ENCODE measurements at places on chromosomes 1 and 21. TPM values are rescaled to one million over a fixed set of nuclear protein-coding genes. Genes with fewer than 3 reads are reported as not detected.
A peak's percentile ranks its signal among the peaks of the same experiment; 100 is the strongest.

GRCh38 chr1:116414364-116414763 is 41.3 kb downstream of the ATP1A1 start:
- no peak for DNase-seq

DNA sequence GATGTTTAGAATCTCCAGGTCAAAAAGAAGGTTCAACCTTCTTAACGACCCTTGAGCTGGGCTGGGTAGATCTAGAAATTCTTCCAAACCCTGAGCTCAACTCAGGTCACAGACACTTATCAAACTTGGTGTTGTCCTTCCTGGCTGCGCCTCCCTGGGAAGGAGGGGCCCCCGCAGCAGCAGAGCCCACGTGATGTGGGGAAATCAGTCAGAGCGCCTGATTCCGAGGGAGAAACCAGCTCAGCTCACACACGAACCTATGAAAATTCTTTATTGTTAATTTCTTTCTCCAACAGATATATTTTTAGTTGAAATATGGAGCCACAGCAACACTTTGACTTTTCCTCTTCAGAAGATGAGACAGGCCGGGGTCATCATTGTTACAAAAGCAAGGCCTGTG is 24.3 kb upstream of the CLSTN1 start:
- no peak for DNase-seq

DNA sequence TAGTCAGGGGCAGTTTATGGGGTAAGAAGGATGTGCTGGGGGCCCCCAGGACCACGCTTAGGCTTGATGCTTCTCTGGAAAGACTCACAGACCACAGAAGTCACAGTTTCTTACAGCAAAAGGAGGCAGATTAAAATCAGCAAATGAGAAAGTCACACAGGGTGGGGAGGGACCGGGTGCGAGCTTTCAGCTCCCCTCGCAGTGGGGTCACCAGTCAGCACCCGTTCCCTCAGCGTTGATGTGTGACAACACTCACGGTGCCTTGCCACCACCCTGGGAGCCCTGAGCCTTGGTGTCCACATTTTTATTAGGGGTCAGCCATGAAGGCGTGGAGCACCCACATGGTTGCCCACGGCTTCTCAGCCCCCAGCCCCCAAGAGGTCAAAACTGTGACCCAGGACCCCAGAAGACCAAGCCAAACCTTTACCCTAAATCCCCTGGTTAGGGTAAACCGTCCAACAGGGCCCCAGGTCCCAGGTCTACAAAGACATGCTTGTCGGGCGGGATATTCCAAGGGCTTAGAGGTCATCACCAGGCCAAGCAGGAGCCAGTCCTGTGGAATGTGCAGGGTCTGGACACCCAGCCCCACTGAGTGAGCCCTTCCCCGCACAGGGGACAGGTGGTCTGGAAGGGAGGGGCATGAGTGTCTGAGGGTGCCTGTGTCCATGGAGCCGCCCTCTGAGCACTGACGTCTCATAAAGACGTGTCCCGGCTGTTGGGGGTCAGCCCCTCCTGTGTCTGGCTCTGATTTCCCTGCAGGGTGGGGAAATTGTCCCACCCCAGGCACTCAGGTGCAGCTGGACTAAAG is 64.5 kb upstream of the ABCG1 start:
- peak; percentile 33 for DNase-seq

DNA sequence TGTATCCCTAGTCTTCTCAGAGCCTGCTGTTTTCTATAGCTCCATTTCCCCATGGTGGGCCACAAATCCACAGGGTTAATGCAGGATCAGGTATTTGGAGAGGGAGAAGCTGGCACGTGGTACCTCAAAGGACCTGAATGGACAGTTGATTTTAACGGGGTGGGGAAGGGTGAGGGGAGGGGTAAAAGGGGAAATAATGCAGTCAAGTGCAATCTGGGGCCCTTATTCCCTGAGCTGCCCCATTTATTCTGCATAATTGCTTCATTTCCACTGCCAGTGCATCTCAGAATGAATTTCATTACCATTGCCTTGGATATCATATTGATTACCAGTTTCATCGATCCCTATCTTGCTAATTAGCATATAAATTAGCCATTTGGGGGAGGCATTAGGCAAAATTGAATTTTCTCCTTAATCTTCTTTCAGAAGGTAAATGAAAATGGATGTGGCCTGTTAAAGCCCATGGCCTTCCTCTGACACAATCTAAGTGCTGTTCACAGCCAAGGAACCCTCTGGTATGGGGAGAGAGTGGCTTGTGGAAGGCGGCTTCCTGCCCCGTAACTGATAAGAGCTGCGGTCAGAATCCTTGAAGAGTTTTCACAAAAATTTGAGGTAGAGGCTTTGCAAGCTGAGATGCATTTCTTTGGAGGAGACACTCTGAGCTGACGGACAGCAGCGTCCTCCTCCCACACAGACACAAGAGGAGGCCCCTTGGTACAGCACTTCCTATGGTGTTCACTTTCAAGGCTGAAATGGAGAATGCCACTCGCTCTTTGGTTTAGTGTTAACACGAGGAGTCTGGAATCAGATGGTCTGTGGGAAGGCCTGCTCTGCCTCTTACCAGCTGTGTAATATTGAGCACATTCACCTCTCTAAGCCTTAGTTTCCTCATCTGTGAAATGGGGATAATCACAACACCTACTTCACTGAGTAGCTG is 34.4 kb downstream of the PHC2 start:
- no peak for DNase-seq

IRF6 gene
- total RNA-seq, result 34.0 TPM

ALDH9A1 gene
- total RNA-seq, result 61.3 TPM

SLAMF9 gene
- not detected for total RNA-seq

DNA sequence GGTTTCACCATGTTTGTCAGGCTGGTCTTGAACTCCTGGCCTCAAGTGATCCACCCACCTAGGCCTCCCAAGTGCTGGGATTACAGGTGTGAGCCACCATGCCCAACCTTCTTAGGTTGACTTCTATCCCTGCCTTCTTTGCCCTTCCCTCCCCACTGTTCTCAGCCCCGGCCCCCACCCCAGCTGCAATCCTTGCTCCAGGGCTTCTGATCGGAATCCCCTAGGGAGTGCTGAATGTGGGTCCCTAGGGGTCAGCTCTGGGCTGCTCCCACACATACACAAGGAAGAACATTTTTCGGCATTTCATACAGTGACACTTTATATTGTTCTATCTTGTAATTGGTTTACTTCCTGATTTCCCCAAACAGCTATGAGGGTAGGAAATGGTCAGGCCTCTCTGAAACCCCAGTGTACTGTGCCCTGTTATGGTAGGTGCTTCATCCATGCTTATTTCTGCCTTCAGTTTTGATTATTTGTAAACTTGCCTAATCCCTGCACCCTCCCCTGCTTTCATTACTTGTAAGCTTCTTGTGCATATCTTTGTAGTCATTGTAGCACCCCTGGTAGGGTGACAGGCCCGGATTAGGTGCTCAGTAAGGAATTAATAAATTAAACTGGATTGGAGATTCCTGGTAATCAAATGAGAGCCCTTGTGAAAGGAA is 5.8 kb upstream of the SRP9 start:
- DNase-seq, result no peak

DNA sequence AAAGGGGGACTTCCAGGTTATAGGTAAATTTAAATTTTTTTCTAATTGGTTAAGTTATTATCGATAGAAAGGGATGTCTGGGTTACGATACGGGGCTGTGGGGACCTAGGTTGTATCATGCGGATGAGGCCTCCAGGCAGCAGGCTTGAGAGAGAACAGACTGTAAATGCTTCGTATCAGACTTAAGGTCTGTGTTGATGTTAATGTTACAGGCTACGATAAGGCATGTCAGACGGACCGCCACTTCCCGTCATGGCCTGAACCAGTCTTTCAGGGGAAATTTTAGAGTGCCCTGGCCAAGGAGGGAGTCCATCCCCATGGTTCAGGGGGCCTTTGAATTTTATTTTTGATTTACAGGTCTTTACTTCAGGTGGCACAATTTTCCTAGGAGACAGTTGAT is 16.7 kb downstream of the ABCG1 start:
- DNase-seq, result no peak

GRCh38 chr1:38208716-38209632 is 162.4 kb upstream of the POU3F1 start:
- DNase-seq, result no peak

GRCh38 chr1:29639741-29640427 is 403.6 kb downstream of the PTPRU start:
- DNase-seq, result no peak

DNA sequence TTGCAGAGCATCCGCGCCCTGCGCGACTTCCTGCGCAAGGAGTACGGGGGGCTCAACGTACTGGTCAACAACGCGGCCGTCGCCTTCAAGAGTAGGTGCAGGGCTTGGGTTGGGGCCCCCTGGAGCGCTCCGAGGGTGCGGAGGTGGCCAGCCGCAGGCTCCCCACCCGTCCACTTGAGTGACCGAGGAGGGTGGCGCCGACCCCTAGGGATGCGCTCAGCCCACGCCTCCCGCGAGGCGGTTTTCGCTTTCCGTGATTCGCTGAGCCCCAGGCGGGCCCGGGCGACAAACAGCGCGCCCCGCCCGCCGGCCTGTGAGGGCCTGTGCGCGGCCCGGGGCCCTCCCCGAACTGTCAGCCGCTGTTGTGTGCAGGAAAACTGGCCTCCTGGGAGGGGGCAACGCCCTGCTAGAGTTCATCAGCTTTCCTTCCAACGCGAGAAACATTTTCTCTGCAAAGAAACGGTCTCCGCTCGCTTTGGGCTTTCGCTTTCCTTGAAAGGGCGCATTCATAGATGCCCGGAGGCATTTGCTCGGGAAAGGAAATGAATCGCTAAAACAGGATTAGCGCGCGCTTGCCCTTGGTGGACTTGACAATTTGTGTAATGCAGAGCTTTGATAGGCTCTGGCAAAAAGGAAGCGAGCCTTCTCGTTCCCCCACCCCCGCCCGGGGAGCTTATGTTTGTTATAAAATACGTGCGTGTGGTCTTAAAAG is 668 bp downstream of the CBR3 start:
- peak; percentile 79 for DNase-seq

- no peak for DNase-seq
Measured at GRCh38 chr21:28937737-28938136, 54.9 kb downstream of the LTN1 start.

GRCh38 chr1:151993084-151993733 is 450 bp downstream of the S100A10 start:
- DNase-seq, result no peak

DNA sequence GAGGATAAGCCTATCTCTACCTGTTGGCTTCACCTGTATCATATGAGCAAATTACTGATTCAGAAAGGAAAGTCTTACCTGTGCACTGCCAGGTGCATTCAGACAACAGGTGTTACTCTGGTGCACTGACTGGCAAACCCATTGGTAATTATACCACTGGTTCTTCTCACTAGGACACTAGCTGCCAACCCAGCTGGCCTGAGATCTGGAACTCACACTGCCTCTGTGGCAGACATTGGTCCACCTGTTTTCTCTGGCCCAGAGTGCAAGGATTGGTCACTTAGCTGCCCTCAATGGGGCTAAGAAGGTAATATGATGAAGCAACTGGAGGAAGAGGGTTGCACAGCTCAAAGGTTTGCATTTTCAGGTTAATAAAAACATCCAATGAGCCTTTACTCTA is 140.2 kb upstream of the DNAH14 start:
- no peak for DNase-seq

GRCh38 chr1:166972193-166972592 is 3.1 kb downstream of the ILDR2 start:
- DNase-seq, result no peak

- no peak for DNase-seq
Measured at GRCh38 chr1:15062479-15063099, 91.0 kb upstream of the TMEM51 start.

TRAF3IP3 gene
- total RNA-seq, result 1.00 TPM

GRCh38 chr1:48741380-48741779 is 35.3 kb downstream of the BEND5 start:
- no peak for DNase-seq

- DNase-seq, result no peak
Measured at GRCh38 chr1:240242601-240243144, 151.0 kb downstream of the FMN2 start.

DNA sequence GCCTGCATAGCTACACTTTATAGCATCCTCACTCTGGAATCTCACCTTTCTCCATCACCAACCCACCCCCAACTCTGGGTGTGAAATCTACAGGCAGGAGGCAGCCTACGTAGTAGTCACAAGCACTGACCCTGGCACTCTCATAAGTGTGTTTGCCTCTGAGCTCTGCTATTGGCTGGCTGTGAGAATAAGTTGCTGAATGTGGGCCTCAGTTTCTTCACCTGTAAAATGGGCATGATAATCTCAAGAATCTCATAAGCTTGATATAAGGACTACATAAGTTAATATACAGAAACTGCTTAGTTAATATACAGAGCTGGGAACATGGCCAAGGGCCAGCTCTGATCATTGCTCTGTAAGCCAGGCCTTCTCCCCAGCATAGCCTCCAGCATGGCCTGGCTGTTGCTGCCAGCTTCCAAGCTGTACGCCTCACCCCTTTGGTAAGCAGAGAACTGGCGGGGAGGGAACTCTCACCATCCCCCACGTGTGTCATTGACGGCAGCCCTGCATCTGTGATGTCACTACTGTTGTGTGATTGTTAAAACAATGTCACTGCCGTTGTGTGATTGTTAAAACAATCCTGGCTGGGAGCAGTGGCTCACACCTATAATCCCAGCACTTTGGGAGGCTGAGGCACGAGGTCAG is 53.3 kb downstream of the SYF2 start:
- no peak for DNase-seq

GRCh38 chr1:116182019-116182714 is 71.0 kb downstream of the MAB21L3 start:
- DNase-seq, result no peak

Data from cardiac septum (tissue), 1 donor.